ENCODE measurements at places on chromosomes 13 and 19.

DNA sequence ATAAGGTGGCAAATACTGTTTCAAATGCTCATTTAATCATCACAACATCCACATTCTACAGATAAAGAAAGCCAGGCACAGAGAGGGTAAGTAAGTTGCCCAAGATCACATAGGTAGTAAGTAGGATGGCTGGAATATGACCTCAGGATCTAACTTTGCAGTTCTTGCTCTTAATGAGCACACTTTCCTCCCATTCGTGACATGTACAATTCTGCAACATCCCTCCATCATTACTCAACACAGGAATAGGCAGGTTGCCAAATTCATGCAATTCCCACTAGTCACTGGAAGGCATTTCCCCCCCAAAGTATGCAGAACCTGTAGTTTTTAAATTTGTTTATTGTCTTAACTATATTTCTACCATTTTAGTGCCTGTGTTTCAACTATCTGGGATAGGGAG is 109.2 kb downstream of the OLFM4 start:
- H3K27me3 ChIP-seq = no peaks in the 10 kb centered on the region
- DNase-seq = no peak
- H3K36me3 ChIP-seq = no peaks in the 10 kb centered on the region
- H3K27ac ChIP-seq = no peak overlapping the region
- no peaks in the 10 kb centered on the region for H3K4me1 ChIP-seq
- no peak overlapping the region for H3K4me3 ChIP-seq

DNA sequence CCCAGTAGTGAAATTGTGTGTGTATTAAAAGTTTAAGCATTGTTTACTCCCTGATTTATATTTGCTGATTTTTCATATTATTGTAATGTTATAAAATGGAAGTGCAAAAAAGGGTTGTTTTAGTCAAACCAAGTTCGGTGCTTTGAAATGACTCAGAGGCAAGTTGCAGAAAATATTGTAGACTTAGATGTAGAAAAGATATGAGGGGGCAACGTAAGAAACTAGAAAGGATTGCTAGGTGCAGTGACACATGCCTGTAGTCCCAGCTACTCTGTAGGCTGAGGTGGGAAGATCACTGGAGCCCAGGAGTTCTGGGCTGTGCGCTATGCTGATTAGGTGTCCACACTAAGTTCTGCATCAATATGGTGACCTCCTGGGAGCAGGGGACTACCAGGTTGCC is 16.1 kb upstream of the LPAR6 start:
- peak overlapping the region; percentile 8 for H3K27ac ChIP-seq
- H3K36me3 ChIP-seq = peaks cover 23% of the 10 kb centered on the region
- no peak overlapping the region for H3K4me3 ChIP-seq

- DNase-seq = no peak
- no peak overlapping the region for H3K27ac ChIP-seq
- no peaks in the 10 kb centered on the region for H3K27me3 ChIP-seq
- H3K4me3 ChIP-seq = no peak overlapping the region
Observed at GRCh38 chr19:51194527-51195315, 30.2 kb upstream of the CD33 start.

- H3K4me1 ChIP-seq = peaks cover 28% of the 10 kb centered on the region
- H3K27me3 ChIP-seq = peaks cover 12% of the 10 kb centered on the region
- H3K36me3 ChIP-seq = peaks cover 11% of the 10 kb centered on the region
- no peak for DNase-seq
Observed at GRCh38 chr13:95301968-95302393, 730 bp upstream of the ABCC4 start.

DNA sequence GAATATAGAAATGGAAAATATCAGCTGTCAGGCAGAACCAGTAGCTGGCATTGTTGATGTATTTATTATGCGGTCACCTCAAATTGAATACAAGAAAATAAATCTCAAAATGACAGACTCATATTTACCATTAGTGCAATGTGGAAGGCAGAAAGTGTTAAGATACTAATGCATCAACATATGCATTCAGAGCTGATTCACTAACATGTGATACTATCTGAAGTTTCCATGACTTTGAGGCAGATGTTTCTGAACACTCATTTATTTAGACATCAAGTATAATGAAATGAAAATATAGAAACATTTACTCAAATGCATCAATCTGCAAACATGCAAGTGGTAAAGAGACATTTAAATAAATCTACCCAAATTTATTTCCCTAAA is 474.2 kb upstream of the SLC10A2 start:
- DNase-seq = no peak
- H3K4me3 ChIP-seq = no peak overlapping the region
- H3K27me3 ChIP-seq = no peaks in the 10 kb centered on the region
- H3K36me3 ChIP-seq = no peaks in the 10 kb centered on the region

DNA sequence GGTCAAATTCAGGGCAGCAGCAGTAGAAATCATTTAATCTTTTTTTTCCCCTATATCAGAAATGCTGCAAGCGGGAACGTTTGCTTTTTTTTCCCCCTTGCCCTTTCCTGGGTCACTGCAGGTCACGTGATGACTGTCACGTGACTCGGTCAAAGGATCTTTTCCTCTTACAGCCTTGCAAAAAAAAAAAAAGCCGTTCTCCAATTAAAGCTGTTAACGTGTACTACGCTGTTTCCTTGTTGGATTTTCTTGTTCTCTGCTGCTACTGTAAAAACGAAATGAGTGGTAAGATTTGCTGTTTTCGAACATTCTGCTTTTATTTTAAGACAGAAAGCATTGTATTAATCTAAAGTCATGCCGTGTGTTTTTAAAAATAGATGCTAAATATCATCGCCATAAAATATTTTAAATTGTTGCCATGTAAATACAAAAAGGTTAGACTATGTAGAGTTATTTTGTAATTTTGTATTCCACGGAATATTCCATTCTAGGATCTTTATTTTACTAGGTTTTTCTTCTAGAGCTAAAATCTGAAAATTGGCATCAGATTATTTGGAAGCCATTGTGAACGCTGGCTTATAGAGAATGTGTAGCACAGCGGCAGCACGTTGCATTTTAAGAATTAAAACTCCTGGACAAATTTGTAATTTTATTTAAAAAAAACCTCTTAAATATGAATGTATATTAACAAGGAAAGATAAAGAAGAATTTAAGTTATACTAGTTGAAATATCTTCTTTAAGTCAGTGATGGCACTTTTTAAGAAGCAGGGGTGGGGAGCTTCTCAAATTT is 109.8 kb upstream of the MLNR start:
- peaks cover 5% of the 10 kb centered on the region for H3K36me3 ChIP-seq
- H3K27ac ChIP-seq = peak overlapping the region; percentile 68
- H3K27me3 ChIP-seq = no peaks in the 10 kb centered on the region
- DNase-seq = peak; percentile 93
- H3K4me1 ChIP-seq = peaks cover 19% of the 10 kb centered on the region

DNA sequence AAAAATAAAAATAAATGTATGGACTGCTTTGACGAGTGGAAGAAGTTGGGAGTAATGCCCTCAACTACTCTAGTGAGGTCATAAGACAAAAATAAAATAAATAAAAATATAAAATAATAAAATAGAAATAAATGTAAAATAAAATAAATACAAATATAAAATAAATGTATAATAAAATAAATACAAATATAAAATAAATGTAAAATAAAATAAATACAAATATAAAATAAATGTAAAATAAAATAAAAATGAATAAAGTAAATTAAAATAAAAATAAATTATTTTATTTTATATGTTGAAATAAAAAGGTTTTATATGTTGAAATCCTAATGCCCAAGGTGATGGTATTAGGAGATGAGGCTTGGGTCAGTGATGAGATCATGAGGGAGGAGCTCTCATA is 20.1 kb upstream of the IGSF23 start:
- no peak overlapping the region for H3K27ac ChIP-seq
- DNase-seq = no peak
- H3K36me3 ChIP-seq = no peaks in the 10 kb centered on the region
- H3K27me3 ChIP-seq = no peaks in the 10 kb centered on the region
- H3K4me1 ChIP-seq = no peaks in the 10 kb centered on the region

DNA sequence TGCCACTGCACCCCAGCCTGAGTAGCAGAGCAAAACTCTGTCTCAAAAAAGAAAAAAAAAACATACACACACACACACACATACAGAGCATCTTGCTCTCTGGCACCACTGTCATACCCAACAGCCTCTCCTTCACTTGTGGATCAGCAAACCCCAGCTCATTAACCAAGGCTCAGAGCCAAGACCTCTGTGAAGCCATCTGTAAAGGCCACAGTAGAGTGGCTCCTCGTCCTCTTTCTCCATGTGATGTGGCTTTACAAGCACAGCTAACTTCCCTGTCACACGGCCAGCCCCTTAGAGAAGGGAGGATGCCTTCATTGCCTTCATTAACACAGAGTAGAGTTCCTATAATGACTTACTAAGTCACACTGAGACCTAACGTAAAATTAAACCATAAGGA is 62.7 kb upstream of the LSM14A start:
- H3K4me3 ChIP-seq = no peak overlapping the region
- no peaks in the 10 kb centered on the region for H3K4me1 ChIP-seq
- DNase-seq = no peak
- no peaks in the 10 kb centered on the region for H3K27me3 ChIP-seq

DNA sequence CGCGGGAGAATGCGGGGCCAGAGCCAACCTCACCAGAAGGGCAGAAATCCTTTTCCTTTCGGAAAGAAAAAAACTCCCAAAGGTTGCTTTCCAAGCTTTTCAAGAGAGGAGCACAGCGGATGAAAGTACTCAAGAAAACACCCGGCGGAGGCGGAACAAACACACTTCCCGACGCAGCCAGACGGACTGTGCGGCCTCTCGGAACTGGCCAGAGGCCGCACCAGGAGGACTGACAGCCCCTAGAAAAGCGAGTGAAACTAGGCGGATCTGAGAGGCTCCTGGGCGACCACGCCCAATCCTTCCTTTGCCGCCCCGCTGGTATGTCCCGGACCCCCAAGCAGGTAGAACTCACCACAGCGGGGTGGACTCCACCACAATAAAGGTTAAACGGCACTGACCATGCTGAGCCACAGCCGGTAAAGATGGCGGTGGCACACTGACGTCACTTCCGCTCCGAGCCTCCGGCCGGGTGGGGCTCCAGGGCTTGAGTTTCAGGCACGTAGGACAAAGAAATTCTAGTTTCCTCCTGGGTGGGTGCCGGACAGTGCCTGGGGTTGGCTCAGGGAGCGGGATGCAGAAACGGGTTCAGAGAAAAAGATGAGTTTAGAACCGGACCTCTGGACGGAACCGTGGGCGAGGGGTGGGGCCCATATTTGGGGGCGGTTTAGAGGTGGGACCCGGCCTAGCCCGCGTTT is at the start of gene ZNF562:
ZNF562 (minus strand) TSS at position 438 of the 695 bp plus-strand sequence. CDS start 14,356 bp downstream, outside the sequence.
- peak within 1 kb of the TSS; percentile 97 for H3K27ac ChIP-seq
- peak; percentile 91 for DNase-seq
- peak within 1 kb of the TSS; percentile 92 for H3K4me3 ChIP-seq
- peaks cover 2% of the 10 kb centered on the region for H3K27me3 ChIP-seq
- peaks cover 44% of the 10 kb centered on the region for H3K36me3 ChIP-seq

DNA sequence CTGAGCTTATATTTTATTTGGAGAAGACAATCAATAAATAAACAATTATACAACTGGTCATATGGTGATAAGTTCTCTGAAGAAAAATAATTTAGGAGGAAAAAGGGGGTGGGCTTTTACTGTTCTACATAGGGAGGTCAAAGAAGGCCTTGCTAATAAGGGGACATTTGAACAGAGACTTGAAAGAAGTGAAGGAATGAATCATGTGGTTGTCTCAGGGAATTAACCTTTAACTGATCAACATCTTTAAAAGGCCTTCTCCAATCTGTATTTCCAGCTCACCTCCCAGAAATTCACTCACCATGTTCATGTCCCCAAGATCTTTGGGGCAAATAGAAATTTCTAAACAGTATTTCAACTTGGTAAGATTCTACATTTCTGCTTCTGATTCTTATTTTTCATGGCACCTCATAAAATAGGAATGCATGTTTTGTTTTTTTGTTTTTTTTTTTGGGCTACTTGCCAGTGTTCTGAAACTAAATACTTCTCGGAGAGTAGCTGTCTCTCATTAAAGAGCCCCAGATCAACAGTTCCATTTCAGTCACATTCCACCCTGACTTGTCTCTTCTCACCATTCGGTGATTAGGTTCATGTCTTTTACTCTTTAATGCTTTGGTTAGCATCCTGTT is 19.2 kb upstream of the LPAR6 start:
- H3K27me3 ChIP-seq = no peaks in the 10 kb centered on the region
- DNase-seq = no peak
- H3K27ac ChIP-seq = no peak overlapping the region
- H3K4me1 ChIP-seq = peaks cover 28% of the 10 kb centered on the region
- peaks cover 22% of the 10 kb centered on the region for H3K36me3 ChIP-seq

GRCh38 chr13:101499406-101499805 is 46.9 kb downstream of the ITGBL1 start:
- no peaks in the 10 kb centered on the region for H3K36me3 ChIP-seq
- H3K4me1 ChIP-seq = no peaks in the 10 kb centered on the region
- DNase-seq = no peak
- no peak overlapping the region for H3K4me3 ChIP-seq
- H3K27ac ChIP-seq = no peak overlapping the region
- H3K27me3 ChIP-seq = no peaks in the 10 kb centered on the region

DNA sequence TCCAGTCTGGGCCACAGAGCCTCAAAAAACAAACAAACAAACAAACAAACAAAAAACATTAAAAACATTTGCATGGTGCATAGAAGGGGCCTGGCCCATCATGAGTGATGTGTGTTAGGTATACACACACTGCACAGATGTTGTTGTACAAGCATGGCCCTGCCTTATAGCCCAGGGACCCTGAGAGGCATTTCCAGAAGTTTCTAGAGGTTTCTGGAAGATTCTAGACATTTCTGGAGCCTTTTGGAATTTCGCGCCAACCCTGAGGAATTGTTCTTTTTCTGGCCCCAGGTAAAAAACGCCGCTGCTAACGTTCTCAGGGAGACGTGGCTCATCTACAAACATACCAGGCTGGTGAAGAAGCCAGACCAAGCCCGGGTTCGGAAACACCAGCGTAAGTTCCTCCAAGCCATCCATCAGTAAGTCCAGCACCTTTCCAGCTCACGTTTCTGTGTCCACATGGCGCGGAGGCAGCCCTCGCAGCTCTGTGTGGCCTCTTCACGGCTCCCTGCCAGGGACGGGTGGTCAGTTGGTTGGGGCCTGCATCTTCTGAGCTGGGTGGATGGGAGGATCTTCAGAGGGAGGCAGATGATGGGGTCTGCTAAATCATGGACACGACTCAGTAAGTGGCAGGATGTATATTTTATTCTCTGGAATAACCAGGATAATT is 18.4 kb upstream of the ARRDC2 start:
- peak; percentile 52 for DNase-seq
- H3K27ac ChIP-seq = no peak overlapping the region
- no peak overlapping the region for H3K4me3 ChIP-seq
- H3K4me1 ChIP-seq = peaks cover 2% of the 10 kb centered on the region
- H3K27me3 ChIP-seq = peaks cover 2% of the 10 kb centered on the region

GRCh38 chr19:47176627-47177090 is 46.0 kb downstream of the SAE1 start:
- H3K27ac ChIP-seq = peak overlapping the region; percentile 94
- no peaks in the 10 kb centered on the region for H3K27me3 ChIP-seq
- peak overlapping the region; percentile 79 for H3K4me3 ChIP-seq
- peaks cover 43% of the 10 kb centered on the region for H3K4me1 ChIP-seq
- peaks cover 58% of the 10 kb centered on the region for H3K36me3 ChIP-seq
- peak; percentile 82 for DNase-seq

Data from activated CD4-positive, alpha-beta T cell treated with anti-CD3 and anti-CD28 coated beads, Interleukin-2, amount 10 ng/mL, durations not matched to agents 24 days and 14 days (primary cell).